ENCODE measurements at places on chromosomes 1 and 21.

- H3K4me3 ChIP-seq: no peak overlapping the region
- no peak overlapping the region for H3K27ac ChIP-seq
- H3K36me3 ChIP-seq: no peaks in the 10 kb centered on the region
- no peaks in the 10 kb centered on the region for H3K4me1 ChIP-seq
- H3K27me3 ChIP-seq: no peaks in the 10 kb centered on the region
- no peak for DNase-seq
These were observed 120.6 kb downstream of the KCNJ15 start for GRCh38 chr21:38377165-38378088.

- DNase-seq: peak; percentile 85
- H3K36me3 ChIP-seq: no peaks in the 10 kb centered on the region
- no peaks in the 10 kb centered on the region for H3K27me3 ChIP-seq
- peaks cover 14% of the 10 kb centered on the region for H3K4me1 ChIP-seq
- H3K4me3 ChIP-seq: no peak overlapping the region
These were observed 70.6 kb upstream of the KIAA1614 start for GRCh38 chr1:180842052-180842451.

DNA sequence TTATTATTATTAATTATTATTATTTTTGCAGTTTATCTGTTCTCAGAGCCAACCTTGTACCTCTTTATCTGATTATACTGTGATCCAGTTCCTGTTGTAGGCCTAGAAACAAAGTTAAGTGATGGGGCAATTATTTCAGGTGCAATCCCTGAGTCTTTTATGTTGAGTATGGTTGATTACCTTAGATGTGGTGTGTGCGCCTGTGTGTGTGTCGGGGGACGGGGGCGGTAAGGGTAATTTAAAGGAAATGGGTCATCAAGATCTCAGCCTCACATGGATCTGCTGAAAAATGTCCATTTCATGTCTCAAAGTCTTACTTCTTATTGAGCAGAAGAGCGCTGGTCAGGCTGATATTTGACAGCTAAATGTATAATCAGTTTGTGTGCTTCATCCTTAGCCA, 7.8 kb upstream of the OR10T2 start:
- no peak overlapping the region for H3K27ac ChIP-seq
- H3K27me3 ChIP-seq: no peaks in the 10 kb centered on the region
- no peaks in the 10 kb centered on the region for H3K4me1 ChIP-seq
- no peak for DNase-seq

GRCh38 chr21:45549626-45550463, 7.6 kb upstream of the SLC19A1 start:
- H3K36me3 ChIP-seq: no peaks in the 10 kb centered on the region
- no peaks in the 10 kb centered on the region for H3K27me3 ChIP-seq
- H3K4me3 ChIP-seq: no peak overlapping the region
- no peak for DNase-seq
- H3K4me1 ChIP-seq: peaks cover 9% of the 10 kb centered on the region
- H3K27ac ChIP-seq: no peak overlapping the region

- H3K27me3 ChIP-seq: peaks cover 3% of the 10 kb centered on the region
- H3K4me1 ChIP-seq: no peaks in the 10 kb centered on the region
- H3K27ac ChIP-seq: no peak overlapping the region
- DNase-seq: no peak
- no peaks in the 10 kb centered on the region for H3K36me3 ChIP-seq
These were observed 77.6 kb upstream of the PGBD5 start for GRCh38 chr1:230503726-230504125.

GRCh38 chr1:63575340-63575826, 17.8 kb upstream of the PGM1 start:
- DNase-seq: no peak
- H3K27ac ChIP-seq: no peak overlapping the region
- H3K36me3 ChIP-seq: no peaks in the 10 kb centered on the region
- no peaks in the 10 kb centered on the region for H3K4me1 ChIP-seq

DNA sequence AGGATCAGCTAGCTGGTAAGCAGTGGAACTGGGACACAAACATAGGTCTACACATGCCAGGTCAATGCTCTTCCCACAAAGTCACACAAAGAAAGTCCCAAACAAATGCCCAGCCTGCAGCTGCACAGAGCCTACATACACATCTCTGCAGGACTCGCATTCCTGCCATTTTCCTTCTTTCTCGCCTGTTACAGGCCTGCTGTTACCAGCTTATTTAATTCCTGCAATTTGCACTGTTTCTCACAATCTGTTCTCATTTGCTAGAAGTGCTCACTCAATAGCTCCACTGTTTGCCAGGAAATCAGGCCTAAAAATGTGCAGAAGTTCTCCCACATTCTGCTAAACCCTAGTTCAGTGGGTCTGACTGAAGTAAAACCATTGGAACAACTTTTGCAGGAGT, 362.6 kb upstream of the C1orf87 start:
- H3K27me3 ChIP-seq: no peaks in the 10 kb centered on the region
- no peaks in the 10 kb centered on the region for H3K36me3 ChIP-seq
- no peak overlapping the region for H3K27ac ChIP-seq
- DNase-seq: no peak
- no peaks in the 10 kb centered on the region for H3K4me1 ChIP-seq

DNA sequence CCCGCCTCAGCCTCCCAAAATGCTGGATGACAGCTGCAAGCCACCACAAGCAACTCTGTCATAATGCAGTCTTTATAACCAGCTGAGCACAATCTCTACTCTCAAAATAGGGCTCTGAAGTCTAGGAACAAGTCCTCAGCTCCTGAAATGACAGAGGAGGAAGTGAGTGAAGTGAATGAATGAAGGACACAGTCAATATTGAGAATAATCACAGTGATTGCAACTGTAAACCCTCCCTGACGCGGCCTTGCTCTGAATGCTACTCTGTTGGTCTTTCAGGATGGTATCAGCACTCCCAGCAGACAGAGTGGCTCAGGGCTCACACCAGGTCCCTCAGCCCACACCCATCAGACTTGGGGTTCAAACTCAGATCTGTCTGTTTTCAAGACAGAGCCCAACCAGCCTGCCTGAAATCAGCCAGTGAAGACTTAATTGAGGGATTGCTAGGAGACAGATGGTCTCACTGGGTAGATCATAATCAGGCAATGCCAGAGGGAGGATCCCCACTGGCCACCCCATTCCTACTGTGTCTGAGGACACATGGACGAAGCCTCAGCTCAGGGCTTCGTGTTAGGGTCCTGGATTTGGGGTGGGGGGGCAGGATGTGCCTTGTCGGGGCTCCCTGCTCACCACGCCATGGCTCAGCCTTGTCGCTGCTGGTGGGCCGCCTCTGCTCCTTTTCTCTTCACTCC, 20.9 kb downstream of the RNF187 start:
- H3K36me3 ChIP-seq: no peaks in the 10 kb centered on the region
- DNase-seq: no peak
- no peak overlapping the region for H3K4me3 ChIP-seq
- H3K27me3 ChIP-seq: peaks cover 2% of the 10 kb centered on the region
- no peaks in the 10 kb centered on the region for H3K4me1 ChIP-seq

DNA sequence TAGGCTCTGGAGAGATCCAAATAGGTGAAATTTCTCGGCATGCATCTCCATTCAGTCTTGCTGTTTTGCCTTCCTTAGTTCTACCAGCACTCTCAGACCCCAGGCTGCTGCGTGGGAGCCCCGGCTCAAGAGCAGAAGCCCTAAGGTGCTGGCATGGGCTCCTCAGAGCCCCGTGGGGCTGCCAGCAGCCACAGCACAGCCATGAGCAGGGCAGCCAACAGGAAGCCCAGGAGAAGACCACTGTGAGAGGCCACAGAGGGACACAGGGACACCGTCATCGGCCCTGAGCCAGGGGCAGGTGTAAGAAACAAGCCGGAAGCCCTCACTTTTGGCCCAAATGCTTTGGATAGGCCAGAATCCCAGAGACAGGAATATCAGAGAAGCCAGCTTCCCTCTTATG, 66.6 kb downstream of the HIVEP3 start:
- H3K4me1 ChIP-seq: peaks cover 24% of the 10 kb centered on the region
- no peak overlapping the region for H3K4me3 ChIP-seq
- peak overlapping the region; percentile 28 for H3K27ac ChIP-seq

DNA sequence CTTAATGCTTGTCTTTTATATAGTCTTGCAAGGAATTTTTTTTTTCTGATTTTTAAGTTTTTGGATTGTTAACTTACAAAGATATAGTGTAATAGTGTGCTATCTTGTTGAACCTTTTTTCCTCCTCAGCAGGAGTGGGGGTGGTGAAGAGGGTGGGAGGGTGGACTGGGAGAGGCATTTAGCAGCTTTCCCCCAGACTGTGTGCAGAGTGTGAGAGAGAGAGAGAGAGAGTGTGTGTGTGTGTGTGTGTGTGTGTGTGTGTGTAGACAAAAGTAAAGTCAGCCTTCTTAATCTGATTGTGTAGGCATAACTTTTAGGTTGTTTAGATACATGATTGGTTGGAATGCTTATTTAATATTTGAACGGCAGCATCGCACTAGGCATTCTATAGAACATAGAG, 4.9 kb downstream of the CAMTA1 start:
- no peak overlapping the region for H3K27ac ChIP-seq
- peaks cover 11% of the 10 kb centered on the region for H3K4me1 ChIP-seq
- no peak overlapping the region for H3K4me3 ChIP-seq
- no peak for DNase-seq

DNA sequence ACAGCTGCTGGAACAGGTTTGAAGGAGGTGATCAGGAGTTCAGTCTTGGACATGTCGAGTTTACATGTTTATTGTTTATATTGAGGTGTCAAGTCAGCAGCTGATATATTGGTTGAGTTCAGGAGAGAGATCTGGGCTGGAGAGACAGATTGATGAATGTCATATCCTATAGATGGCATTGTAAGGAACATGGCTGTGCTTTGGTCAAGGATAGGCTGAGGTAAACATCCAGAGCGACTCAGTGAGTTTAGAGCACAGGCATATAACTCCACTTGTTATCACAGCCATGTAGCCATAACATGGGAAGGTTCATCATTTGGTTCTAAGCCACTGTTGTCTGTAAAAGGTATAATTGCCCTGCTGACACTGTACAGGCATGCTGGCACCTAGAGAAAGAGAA, 5.5 kb upstream of the MYOCOS start:
- no peak for DNase-seq
- H3K27me3 ChIP-seq: no peaks in the 10 kb centered on the region
- H3K36me3 ChIP-seq: no peaks in the 10 kb centered on the region
- no peaks in the 10 kb centered on the region for H3K4me1 ChIP-seq
- H3K4me3 ChIP-seq: no peak overlapping the region

- H3K4me1 ChIP-seq: no peaks in the 10 kb centered on the region
- peaks cover 8% of the 10 kb centered on the region for H3K36me3 ChIP-seq
- no peak overlapping the region for H3K27ac ChIP-seq
- H3K4me3 ChIP-seq: no peak overlapping the region
These were observed 26.6 kb downstream of the ZBTB8OS start for GRCh38 chr1:32623775-32624174.

DNA sequence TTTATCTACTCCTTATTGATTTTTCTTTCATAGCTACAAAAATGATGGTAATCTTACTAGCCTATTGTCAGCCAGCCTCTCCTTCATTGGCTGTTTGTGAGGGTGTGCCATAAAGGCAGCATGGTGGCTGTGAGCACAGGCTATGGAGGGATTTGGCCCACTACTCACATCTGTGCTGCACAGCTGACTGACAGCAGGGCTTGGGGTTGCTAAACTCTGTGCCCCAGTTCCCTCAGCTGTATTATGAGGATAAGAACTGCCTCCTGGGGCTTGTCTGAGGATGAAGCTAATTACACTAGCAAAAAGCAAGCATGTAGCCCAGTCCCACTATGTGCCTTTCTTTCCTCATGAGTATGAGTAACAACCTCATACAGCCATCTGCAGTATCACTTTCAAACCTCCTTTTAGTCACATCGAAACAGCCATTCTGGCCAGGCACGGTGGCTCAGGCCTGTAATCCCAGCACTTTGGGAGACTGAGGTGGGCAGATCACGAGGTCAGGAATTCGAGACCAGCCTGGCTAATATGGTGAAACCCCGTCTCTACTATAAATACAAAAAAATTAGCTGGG, 66.2 kb downstream of the COQ8A start:
- H3K4me1 ChIP-seq: no peaks in the 10 kb centered on the region
- peaks cover 6% of the 10 kb centered on the region for H3K36me3 ChIP-seq
- H3K27me3 ChIP-seq: no peaks in the 10 kb centered on the region
- H3K27ac ChIP-seq: no peak overlapping the region
- no peak for DNase-seq

DNA sequence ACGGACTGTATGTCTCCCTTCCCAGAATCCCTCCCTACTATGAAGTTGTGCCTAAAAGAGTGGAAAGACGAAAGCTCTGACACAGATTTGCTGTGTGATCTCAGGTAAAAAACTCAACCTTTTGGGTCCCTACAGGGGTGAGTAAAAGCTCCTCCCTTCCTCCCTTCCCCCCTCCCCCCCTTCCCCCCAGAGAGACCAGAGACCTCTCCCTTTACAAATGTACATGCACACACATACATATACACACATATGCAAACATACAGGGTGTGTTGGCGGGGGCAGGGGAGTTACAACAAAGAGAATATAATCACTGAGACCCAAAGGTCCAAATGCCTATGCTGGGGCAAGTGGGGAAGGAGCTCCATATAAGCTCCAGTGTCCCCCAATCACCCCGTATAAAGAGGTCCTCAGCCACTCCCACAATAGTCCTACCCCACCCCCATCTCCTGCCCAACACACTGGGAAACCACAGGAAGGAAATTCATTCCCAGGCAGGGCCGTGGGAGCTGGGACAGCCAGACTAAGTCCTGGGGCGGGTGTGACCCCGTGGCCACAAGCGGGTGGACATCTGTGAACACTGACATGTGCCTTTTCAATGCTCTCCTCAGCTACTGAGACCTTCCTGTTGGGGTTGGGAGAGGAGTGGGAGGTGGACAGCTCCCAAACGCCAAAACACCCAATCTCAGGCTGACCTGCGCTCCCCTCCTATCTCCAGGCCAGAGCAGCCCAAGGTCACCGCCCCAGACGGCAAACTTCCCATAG, 2.0 kb downstream of the MEF2D start:
- peaks cover 63% of the 10 kb centered on the region for H3K4me1 ChIP-seq
- DNase-seq: peak; percentile 48
- no peaks in the 10 kb centered on the region for H3K36me3 ChIP-seq
- H3K27ac ChIP-seq: peak overlapping the region; percentile 72
- H3K27me3 ChIP-seq: no peaks in the 10 kb centered on the region

DNA sequence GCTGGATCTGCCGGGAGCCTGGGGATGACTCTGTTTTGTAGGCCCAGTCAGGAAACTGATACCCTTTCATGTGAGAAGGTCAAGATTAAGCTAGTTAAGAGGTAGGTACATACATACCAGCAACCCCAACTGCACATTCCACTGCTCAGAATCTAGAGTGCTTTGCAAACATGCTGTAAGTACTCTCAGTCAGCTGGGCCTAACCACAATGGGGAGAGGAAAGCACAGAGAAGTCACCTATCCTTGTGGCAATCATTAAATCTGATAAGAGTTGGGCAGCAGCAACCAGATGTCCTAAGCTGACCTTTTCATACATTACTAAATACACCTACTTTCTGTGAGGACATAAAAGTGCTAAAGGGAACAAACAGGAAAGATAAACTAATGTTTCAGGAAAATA, 2.5 kb downstream of the ETV3 start:
- H3K4me1 ChIP-seq: peaks cover 18% of the 10 kb centered on the region
- no peak overlapping the region for H3K4me3 ChIP-seq
- DNase-seq: no peak
- peaks cover 51% of the 10 kb centered on the region for H3K36me3 ChIP-seq

GRCh38 chr1:203176273-203177035, 828 bp upstream of the MYBPH start:
- H3K27ac ChIP-seq: no peak overlapping the region
- H3K27me3 ChIP-seq: no peaks in the 10 kb centered on the region
- no peak overlapping the region for H3K4me3 ChIP-seq
- H3K4me1 ChIP-seq: peaks cover 14% of the 10 kb centered on the region
- H3K36me3 ChIP-seq: no peaks in the 10 kb centered on the region

- peaks cover 3% of the 10 kb centered on the region for H3K4me1 ChIP-seq
- no peak overlapping the region for H3K4me3 ChIP-seq
- peaks cover 23% of the 10 kb centered on the region for H3K27me3 ChIP-seq
These were observed 7.9 kb downstream of the FBXO2 start for GRCh38 chr1:11646317-11646716.
